ENCODE measurements at places on chromosomes 5 and 9.

- DNase-seq = no peak
These were observed at the start of gene MAMDC2 for GRCh38 chr9:70043689-70044489. MAMDC2 (plus strand) TSS chr9:70043848; CDS start chr9:70044198, 350 bp downstream.

DNA sequence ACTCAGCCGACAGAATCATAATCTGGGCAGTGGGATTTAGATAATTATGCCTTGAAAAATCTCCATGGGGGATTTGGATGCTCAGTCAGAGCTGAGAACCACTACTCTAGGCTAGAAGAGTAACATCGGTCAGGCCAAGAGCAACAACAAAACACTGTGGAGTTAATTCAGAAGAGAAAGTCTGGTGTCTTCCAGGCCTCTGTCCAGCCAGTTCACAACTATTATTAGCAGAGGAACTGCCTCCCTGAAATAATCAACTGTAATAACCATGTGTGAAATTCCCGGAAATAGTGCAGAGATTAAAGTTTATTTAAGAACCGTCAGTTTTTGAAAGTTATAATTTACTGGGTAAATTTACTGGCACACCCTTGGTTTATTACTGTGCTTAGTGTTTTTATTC, 8.2 kb upstream of the MARCHF3 start:
- no peak for DNase-seq

DNA sequence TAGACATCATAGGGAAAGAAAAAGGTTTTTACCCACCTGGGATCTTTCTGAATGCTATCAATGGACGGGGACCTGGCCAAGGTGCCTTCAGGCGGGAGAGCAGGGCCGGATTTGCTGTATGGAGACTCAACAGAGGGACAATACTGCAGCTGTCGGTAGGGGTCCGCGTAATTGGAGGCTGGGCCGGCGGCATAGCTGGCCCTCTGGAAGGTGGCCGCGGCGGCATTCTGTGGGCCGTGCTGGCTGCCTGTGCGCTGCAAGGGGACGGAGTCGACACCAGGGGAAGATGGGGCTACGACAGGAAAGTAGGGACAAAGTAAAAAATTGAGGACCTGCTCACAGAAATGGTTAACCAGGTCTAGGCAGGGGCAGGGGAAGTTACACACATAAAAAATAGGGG, 557.9 kb downstream of the CTNND2 start:
- DNase-seq = no peak

- DNase-seq = no peak
These were observed 21.8 kb upstream of the PPP2CA start for GRCh38 chr5:134247428-134248224.

- DNase-seq = no peak
These were observed 1156.8 kb upstream of the SEMA6A start for GRCh38 chr5:117731446-117731845.

DNA sequence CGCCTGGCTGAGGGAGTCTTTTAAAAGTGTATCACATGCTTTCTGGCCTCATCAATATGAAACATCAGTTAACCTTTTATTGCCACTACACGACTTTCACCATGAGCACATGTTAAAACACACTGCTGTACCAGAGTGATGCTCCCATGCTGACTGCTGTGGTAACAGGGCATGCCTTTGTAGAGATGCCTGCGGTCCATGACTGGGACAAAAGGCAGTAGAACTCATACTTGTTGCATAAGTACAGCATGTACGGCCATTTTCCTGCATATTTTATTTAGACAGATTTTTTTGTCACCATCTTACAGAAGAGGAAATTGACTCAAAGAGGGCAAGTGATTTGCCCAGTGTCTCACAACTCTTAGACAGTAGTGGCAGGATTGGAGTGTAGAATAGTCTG, 105.7 kb upstream of the ADAMTSL1 start:
- DNase-seq = no peak

DNA sequence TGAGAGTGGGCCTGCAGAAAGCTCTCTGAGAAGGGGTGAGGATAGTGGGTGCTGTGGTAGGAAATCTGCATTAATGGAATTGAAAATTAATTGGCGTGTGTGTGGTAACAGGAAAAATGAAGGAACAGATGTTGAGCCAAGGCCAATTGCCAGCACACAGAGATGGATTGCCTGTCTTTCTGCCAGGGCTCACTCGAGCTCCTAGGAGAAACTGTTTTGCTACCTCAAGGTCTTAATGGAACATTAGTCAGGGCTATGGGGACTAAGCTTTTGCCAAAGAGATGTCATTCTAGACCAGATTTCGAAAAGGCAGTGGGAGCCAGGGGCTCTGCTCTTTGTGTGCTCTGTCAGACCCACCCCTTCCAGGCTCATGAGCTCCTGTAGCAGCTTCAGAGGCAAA, 124.0 kb upstream of the EFNA5 start:
- no peak for DNase-seq

DNA sequence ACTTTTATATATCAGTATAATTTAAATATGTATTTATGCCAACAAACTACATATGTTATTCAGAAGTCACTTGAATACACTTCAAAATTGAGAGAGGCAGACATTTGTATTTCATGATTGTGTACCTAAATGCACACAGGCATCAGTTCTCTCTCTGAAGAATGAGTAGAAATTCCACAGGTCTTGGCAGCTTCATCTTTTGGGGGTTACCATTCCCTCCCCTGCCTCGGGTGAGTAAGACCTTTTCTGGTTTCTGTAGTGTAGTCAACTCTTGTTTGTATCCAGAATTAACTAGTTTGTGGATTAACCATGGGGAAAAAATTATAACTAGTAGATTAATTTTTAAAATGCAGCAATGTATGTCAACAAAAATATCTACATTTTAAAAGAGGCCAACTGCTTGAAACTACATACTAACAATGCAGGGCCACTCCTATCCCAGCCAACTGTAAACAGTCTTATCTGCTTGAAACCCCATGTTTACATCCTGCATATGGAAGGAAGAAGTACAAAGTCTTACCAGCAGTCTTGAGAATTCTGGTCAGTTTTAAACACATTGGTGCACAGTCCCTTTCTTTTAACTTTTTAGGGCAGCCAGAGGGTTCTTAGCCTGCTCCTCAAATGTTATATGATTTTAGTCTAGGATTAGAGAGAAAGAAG, 339.6 kb upstream of the KIF2A start:
- DNase-seq = no peak

DNA sequence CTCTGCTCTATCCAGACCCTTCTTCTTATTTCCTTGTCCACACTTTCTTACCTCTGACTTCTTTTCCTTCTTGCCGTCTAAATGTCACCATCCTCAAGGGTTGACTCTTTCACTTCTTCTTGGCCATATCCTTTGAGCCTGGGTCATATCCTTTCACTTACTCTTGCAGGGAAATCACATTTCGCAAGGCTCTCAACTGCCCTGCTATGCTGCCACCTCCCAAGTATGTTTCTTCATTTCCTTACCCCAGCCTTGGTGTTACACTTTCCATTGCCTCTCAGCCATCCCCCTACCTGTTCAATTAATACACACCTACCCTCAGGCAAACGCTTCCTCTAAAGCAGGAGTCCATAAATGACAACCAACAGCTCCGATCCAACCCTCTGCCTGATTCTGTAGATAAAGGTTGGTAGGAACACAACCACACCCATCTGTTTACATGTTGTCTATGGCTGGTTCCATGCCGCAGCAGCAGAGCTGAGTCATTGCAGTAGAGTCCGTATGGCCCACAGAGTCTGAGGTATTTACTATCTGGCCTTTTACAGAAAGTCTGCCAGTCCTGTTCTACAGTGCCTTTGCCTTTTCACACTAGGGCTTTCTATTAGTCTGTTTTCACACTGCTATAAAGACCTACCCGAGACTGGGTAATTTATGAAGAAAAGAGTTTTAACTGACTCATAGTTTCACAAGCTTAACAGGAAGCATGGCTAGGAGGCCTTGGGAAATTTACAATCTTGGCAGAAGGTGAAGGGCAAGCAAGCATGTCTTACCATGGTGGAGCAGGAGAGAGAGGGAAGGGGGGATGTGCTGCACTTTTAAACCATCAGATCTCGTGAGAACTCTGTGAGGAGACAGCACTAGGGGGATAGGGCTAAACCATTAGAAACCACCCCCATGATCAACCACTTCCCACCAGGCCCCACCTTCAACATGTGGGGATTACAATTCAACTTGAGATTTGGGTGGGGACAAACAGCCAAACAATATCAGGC, 97.9 kb downstream of the SV2C start:
- DNase-seq = no peak
